ENCODE measurements at places on chromosomes 2 and 18. TPM values are rescaled to one million over a fixed set of nuclear protein-coding genes. Genes with fewer than 3 reads are reported as not detected.
A peak's percentile ranks its signal among the peaks of the same experiment; 100 is the strongest.

- DNase-seq: no peak
These were observed 305.9 kb downstream of the ARHGAP15 start for GRCh38 chr2:143435131-143435530.

DNA sequence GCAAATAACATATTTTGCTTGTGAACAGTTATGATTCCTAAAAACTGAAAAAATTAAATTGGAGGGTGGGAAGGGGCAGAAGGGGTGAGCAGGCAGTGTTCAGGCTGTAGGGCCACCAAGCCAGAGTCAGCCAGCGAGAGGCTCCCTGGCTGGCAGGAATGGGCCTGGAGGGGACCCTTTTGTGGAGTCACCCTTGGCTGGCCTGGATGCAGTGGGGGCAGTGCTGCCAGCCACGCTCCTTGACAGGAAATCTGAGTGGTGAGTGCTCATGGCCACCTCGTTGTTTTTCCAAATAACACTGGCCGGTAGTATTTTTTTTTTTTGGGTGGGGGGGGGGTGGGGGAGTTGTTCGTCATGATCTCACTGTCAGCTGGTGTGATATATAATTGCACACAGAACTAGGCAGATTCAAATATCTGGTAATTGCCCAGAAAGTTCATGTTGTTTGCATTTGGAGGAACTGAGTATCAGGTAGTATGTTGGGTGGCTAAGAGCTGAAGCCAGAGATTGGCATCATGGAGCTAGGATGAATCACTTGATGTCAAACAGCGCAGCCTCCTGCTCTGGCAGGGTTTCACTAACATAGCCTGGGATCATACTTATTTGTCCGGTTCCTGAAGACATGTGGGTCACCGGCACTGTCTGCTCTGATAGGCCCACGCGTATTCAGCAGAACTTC, 160.0 kb downstream of the PTGR3 start:
- DNase-seq: no peak

DNA sequence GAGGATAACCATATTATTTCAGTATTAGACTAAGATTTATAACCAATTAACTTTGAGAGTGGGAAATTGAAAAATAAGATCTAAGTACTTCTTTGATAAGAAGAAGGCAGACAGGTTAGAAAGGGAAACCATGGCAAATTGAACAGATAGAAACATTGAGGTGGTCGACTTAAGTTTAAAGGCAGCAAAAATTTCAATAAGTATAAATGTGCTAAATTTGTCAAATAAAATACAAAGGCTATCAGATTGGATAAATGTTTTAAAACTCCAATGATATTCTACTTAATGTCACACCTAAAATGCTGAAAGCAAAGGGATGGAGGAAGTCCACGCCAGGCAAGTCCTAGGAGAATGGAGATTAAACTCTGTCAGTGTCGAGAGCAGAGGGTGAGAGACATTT, 59.2 kb downstream of the TMEM18 start:
- DNase-seq: no peak

DNA sequence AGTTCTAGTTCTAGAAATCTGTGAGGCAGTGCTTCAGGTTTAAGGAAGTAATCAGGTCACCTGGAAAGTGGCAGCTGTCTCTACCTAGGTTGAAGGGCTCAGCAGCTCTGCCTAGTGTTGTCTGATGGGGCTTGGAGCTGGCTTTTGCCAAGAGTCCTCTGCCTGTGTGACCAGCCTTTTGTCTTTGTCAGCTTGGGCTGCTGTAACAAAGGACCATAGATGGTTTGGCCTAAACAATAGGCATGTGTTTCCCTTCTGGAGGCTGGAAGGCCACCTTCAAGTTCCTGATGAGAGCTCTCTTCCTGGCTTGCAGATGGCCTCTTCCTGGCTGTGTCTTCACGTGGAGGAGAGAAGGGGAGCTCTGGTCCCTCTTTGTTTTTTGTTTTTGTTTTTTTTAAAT, 13.3 kb downstream of the UBE2F start:
- DNase-seq: no peak

- DNase-seq: no peak
These were observed 28.6 kb downstream of the ASXL3 start for GRCh38 chr18:33606621-33607020.

DNA sequence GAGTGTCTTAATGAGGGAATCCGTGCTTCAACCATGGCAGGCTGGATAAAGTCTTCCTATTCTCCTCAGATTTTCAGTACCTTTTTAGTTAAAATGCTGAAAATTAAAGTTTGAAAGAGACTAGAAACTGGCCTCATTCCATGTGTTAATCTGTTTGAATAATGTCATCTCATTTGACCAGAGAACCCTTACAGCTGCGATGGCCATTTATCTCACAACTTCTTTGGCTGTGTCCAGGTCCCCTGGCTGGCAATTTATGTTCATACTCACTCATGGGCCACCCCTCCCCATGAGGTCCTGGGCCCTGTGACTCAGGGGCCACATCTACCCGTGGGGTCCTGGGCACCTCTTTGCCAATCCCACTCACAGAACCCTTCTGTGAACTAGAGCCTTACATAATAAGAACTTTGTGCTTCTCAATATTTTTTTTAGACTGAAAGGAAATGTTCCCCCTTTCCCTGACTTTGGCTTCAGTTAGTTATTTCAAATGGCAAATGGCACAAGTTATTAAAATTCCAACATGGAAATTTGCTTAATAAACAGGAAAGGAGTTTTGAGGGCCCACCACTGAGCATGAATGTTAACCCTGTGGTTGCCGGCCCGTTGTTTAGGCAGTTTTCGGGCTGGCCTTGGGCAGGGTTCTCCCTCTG, 134.6 kb downstream of the UXS1 start:
- no peak for DNase-seq

GRCh38 chr2:25585189-25585588, 88.2 kb downstream of the DTNB start:
- DNase-seq: no peak

- no peak for DNase-seq
These were observed 34.7 kb upstream of the ADAM23 start for GRCh38 chr2:206408323-206409320.

- no peak for DNase-seq
These were observed 67.1 kb downstream of the ACTR2 start for GRCh38 chr2:65294701-65295100.

GRCh38 chr2:223598994-223599639, 3.0 kb downstream of the SCG2 start:
- DNase-seq: no peak

DNA sequence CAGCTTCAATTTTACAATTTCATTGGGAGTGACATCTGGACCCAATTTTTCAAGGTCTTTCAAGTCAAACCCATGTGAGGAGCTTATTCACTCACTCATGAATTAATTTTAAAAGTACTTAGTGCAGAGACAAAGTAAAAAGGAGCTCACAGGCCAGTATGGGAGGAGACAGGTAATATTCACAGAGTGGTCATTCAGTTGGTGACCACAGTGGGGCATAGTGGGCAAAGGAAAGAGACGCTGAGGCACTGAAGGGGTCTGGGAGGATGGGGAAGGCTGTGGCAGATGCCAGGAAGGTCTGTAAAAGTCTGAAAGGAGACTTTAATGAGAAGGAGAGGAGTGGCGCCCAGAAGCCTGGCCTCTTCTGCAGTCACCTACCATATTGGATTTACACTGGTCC, 76.0 kb downstream of the CD8B2 start:
- DNase-seq: no peak

- DNase-seq: no peak
These were observed 21.9 kb upstream of the PAX3 start for GRCh38 chr2:222320436-222321395.

DNA sequence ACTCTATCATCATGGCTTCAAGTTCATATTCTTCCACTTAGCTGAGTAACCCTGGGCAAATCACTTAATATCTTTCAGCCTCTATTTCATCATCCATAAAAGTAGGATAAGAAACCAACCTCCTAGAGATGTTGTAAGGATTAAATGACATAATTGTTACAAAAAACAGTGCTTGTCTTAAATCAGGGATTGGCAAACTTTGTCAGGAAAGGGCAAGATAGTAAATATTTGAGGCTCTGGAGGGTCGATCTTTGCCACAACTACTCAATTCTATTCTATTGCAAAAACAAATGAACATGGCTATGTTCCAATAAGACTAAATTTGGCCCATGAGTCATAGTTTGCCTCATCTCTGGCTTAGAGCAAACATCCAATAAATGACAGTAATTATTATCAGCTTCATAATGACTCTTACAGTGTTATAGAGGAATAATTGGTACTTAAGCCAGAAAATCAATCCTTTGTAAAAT, 184.7 kb downstream of the SATB2 start:
- no peak for DNase-seq

DNA sequence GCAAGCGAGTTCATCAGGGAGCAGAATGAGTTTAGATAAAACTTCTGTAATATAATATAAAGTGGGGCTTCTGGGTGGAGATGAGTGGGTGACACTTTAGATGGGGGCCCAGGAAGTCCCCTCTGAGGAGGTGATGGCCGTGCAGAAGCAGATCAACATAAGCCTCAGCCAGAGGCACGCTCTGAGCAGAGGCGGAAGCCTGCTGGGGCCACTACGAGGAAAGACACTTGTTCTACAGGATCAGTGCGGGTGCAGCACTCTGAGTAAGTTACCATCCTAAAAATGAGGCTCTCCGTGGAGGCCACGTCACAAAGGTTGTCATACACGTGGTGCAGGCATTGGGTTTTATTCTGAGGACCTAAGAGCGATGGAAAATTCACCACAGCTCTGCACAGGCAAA, 22.3 kb downstream of the TMEM18 start:
- no peak for DNase-seq

DNA sequence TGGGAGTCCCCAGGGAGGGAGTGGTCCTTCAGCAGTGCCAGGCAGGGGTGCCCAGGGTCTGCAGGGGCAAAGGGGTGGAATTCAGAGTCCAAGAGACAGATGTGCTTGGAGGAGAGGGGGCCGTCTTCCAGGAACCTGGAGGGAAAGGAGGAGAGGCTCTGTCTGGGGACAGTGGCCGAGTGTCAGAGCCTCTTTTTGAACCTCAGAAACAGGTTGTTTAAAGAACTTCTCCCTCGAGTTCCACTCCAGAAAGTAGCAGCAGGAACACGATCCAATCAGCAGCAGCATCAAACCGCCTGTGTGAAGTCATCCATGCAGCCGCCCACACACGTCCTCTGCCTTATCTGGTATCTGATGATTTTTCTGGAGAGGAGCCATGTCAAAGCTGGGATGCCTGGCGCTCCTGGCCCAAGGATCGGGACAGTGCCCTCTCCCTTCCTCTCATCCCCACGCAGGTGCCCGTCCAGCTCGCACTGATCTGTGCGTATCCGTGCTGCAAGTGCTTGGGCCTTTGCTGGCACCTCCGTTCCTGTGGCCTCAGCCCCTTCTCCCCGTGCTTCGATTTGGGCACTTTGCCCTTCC, 205.1 kb downstream of the NDUFA10 start:
- no peak for DNase-seq

- no peak for DNase-seq
These were observed 13.2 kb downstream of the ARL4C start for GRCh38 chr2:234483568-234484251.

DNA sequence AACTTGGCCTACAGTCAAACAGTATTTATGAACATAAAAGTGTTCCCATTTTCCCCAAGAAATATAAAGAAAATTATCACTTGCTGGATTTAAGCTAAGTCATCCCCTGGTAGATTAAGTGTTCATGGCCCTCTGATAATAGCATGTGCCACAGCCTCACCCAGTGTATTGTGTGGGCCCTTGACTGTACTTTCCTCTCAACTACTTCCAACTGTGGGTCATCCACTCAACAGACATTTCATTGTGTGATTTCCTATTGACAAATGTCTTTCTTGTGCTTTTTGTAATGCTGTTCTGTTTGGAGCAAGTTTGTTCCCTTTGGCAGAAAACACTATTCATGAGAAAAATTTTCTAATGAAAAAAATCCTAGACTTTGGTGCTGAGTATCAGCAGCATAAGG, 48.4 kb upstream of the TMEM17 start:
- no peak for DNase-seq

GRCh38 chr2:37623971-37624900, 47.2 kb downstream of the CDC42EP3 start:
- no peak for DNase-seq

GRCh38 chr2:68569604-68570003, 73.8 kb upstream of the PROKR1 start:
- no peak for DNase-seq

DNA sequence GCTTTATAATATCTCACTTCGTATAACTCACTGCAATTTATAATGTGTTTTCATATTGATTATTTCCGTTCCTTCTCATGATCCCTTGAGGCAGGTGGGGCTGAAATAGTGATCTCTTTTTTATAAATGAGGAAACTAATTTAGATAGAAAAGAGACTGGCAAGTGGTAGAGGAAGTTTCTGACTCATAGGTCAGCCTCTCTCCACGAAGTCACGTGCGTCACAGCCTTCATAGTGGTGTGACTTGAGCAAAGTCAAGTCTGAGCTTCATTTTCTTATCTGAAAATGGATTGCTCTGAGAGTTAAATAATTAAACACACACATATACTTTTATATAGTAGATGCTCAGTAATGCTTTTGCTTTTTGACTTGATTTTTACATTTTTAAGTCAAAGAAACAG, 19.9 kb downstream of the ABCG5 start:
- DNase-seq: peak; percentile 41

GRCh38 chr18:58649966-58650816, 21.1 kb upstream of the MALT1 start:
- DNase-seq: no peak

- no peak for DNase-seq
These were observed 20.7 kb downstream of the SFT2D3 start for GRCh38 chr2:127721978-127722355.

GRCh38 chr2:23323917-23324680, 60.9 kb upstream of the KLHL29 start:
- no peak for DNase-seq

DNA sequence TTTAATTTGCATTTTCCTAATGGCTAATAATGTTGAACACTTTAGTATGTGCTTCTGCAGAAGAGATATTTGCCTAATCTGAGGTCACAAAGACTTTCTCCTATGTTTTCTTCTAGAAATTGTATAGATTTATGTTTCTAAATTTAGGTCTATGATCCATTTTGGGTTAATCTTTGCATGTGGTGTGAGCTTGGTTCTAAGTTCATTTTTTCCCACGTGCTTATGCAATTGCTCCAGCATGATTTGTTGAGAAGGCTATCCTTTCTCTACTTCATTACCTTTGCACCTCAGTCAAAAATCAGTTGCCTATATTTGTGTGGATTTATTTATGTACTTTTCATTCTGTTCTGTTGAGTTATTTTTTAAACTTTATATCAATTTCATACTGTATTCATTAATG, 15.0 kb upstream of the RNF103 start:
- no peak for DNase-seq

DNA sequence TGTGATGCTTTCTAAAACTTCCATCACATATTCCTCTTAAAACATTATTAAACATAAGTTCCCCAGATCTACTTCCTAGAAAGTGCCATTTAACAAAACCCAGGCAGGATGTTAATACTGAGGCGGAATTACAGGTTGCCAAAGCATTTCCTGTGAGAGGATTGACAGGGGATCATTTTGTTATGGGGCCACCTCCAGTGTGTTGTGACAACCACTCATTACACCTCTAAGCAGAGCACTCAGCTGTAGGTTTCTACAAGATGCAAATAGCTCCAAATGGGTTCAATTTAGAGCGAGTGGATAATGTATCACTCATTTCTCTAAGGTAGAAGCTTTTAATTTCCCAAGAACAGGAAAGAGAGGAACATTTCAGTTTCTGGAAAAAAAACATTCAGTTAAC, 1429.5 kb upstream of the ACVR2A start:
- DNase-seq: no peak

MERTK gene
- 33.6 TPM for total RNA-seq

SPR gene
- total RNA-seq: 42.0 TPM

LYG2 gene
- not detected for total RNA-seq

GPR155 gene
- 2.3 TPM for total RNA-seq

PTRHD1 gene
- 31.0 TPM for total RNA-seq

SERPINB5 gene
- 0.07 TPM for total RNA-seq

ZDBF2 gene
- total RNA-seq: 9.0 TPM

SLC4A3 gene
- 0.13 TPM for total RNA-seq

AKAIN1 gene
- not detected for total RNA-seq

VAMP8 gene
- total RNA-seq: 14.6 TPM

All from pulmonary artery endothelial cell (primary cell).